ENCODE measurements at places on chromosomes 3 and 15.

GRCh38 chr15:69760258-69760845 lies 307.7 kb downstream of the RPLP1 start:
- DNase-seq, result no peak

- no peak for DNase-seq
Observed at GRCh38 chr15:90701048-90701447, 16.1 kb upstream of the BLM start.

GRCh38 chr3:50657407-50657806 lies 17.3 kb upstream of the DOCK3 start:
- no peak for DNase-seq

DNA sequence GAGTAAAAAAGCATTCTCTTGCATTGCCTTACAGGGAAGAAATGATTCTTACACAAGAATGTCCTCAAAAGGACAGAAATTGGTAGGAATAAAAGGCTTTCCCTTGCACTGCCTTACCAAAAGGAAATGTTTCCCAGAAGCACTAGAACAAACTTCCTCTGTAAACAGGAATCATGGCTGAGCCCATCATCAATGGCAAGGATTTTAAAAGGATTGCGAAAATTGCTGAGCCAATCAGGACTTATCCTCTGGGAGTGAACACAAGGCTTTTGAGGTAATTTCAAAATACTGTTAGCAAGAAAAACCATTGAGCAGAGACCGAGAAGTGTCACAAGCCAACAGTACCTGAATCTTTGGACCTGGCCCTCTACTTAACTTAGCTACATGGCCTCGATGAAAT lies 897.3 kb downstream of the ROBO1 start:
- no peak for DNase-seq

- no peak for DNase-seq
Observed at GRCh38 chr15:93861413-93861812, 369.9 kb upstream of the MCTP2 start.

DNA sequence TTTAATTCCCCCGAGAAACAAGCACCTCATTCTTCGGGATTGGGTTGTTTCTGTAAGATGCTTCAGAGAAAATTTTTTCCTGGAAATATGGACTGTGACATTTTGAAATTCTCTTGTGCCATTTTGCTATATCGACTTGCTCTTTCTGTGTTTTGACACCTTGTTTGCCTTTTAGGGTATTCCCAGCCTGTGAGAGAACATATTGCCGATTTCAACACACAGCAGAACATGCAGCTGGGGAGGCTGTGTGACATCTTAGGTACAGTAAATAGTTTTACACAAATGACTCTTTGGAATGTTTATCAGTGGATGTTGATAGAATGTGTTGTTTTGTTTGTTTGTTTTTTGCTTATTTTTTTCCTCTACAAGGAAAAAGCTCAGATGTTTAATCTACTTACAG lies 130.2 kb downstream of the IQCH start:
- no peak for DNase-seq

- DNase-seq, result no peak
Observed at GRCh38 chr3:127707851-127708411, 35.2 kb downstream of the ABTB1 start.

- no peak for DNase-seq
Observed at GRCh38 chr15:98616397-98616796, 31.9 kb upstream of the IGF1R start.

DNA sequence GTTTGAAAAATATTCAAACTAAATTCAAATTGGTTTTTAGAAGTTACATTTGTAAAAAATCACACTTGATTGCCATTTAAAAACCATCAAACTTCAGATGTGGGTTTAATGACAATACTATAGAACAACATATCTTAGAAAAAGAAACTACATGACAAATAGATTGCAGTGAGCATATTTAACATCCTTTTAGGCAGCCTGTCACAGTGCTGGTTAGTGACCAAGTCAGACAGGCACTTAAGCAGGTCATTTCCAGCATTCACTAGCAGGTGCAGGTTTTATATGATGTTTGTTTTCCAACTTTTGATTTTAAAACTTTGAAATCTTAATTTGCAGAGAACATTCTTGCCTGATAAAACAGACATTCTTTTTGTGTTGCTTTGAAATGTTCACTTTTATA lies 115.7 kb downstream of the MBNL1 start:
- no peak for DNase-seq

GRCh38 chr3:123151251-123151705 lies 50.5 kb upstream of the SEC22A start:
- no peak for DNase-seq

DNA sequence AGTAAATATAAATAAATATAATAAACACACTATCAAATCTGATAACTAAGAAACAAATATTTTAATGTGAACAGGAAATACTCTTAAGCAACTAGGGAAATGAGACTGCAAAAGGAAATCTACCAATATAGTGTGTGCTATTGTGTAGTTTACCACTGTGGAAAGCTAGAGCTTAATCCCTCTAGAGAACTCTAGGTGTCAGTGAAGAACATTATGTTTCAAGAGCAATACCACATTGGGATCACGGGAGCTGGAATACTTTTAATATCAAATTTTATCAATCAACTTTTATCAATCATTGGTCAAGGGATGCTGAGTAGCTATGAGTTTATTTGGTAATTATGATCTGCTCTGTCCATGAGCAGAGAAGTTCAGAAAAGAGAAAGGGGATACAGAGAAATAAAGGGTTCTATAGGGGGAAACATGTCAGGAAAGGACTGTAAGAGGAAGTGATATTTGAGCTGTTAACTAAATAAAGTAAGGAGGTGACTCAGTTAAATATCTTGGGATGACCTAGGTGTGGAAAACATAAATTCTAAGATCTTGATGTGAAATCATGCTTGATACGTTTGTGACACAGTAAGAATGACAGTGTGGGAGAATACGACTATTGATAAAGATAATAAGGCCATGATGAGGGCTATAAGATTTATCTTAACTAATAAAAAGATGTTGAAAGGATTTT lies 762.2 kb upstream of the ALCAM start:
- no peak for DNase-seq

DNA sequence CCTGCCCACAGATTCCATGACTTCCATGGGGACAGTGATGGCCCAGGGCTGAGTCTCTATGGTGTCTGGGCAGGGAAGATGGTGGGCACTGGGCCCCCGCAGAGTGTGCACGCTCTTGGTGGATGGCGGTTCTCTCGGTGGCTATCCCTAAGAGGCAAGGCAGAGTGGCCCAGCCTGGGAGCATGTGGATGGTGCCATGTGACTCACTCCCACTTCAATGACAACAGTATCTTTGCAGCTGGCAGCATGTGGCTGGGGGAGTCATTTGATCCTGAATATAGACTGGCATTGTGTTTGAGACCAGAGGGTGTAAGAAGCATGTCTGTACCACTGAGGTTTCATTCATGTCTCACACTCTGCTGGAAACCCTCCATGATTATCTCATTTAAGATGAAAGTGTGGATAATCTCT lies 101.2 kb downstream of the CORO2B start:
- DNase-seq, result no peak

DNA sequence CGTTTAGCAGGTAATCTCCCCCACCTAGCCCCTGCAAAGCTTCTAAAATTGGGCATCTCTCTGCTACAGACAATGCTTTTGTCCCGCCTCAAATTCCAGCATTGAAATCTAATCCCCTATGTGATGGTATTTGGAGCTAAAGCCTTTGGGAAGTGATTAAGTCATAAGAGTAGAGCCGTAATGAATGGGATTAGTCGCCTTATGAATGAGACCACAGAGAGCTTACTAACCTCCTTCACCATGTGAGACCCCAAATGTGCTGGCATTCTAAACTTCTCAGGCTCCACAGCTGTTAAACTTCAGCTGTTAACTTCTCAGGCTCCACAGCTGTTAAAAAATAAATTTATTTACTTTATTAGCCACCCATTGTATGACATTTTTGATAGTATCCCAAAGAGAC lies 374.2 kb upstream of the BCHE start:
- no peak for DNase-seq

Data from HEK293T (cell line).